GM19239 (cell line): ENCODE measurements at places on chromosomes 7 and 10.

DNA sequence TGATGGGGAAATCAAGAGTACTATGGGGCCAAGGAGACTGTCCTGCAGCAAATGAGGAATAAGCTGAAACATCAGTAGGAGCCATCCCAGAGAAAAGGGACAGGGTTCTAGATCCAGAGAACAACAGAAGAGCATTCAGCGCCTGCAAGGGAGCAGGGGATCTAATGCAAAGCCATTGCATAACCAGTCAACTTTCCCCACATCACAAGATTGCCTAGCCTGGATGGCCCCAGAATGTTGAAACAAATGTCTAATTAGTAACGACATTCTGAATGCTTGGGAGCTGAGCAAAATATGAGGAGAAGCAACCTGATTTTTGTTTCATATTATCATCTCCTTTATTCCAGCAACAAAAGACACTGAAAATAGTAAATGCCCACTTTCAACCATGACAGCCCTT lies 2.7 kb upstream of the MPP7 start:
- no peak for DNase-seq

DNA sequence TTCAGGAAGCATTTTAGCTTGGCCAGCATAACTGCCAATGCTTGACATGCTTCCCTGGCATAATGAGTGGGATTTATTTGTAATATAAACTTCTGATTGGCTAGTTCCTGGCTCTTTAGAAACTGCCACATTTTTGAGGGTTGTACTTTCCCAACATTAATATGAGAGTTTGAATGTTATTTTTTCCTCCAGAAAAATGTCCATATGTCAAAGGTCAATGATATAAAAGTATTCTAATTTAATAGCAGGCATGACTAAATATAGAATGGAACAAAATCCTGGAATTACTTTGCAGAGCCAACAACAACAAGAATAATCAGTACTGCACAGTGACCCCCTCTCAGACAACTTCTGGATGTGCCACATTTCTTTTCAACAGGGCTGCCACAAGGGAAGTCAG lies 352.6 kb downstream of the PRPF18 start:
- DNase-seq, result no peak

DNA sequence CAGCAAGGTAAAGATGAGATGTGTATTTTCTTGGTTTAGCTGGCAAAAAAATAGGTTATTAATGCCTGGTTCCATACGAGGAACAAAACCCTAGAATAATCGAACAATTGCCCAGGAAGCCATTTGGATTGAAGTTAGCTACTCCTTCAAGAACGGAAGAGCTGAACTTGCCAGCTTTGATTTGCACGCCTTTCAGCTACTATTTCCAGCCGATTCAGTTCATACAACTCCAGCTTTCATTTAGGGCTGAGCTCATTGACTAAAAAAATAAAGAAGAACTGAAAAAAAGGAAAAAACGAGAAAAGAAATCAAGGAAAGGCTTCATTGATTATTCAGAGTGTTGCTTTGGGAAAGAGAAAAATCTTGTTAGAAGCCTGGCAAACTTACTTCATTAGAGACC lies 60.4 kb downstream of the PTN start:
- no peak for DNase-seq

GRCh38 chr7:43164757-43165156 lies 52.3 kb downstream of the HECW1 start:
- DNase-seq, result peak; percentile 13

DNA sequence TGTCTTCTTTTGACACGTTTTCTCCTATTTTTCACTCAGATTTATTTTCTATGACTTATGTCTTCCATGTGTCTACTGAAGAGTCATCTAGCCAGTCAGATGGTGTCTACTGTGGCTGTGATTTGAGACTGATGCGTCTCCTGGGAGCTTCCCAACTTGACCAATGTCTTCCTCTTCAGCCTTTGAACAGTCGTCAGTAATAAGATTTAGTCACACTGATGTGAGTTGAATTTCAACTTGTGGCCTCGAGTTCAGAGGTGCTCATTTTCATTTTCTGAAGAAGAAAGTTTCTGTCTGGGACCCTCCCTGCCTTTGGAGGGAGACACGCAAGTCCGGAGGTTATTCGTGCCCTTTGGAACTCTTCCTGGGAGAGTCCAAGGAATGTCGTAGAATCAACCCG lies 221.9 kb upstream of the INHBA start:
- DNase-seq, result no peak

DNA sequence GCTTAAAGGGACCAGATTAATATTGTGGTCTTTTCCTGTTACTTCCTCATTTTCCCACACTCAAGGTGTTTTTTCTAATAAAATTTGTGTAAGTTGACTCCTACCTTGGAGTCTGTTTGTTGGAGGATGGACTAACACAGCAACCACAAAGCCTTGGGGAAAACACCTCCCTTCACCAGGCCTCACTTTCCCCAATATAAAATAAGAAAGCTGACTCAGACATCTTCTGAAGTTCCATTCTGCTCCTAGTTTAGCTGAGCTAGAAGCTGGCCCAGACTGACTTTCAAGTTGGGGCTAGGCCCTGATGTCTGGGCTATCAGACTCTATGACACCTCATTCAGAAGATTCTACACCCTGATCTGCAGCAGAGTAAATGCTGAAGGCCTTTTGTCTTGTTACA lies 73.0 kb upstream of the ADRB1 start:
- DNase-seq, result no peak

DNA sequence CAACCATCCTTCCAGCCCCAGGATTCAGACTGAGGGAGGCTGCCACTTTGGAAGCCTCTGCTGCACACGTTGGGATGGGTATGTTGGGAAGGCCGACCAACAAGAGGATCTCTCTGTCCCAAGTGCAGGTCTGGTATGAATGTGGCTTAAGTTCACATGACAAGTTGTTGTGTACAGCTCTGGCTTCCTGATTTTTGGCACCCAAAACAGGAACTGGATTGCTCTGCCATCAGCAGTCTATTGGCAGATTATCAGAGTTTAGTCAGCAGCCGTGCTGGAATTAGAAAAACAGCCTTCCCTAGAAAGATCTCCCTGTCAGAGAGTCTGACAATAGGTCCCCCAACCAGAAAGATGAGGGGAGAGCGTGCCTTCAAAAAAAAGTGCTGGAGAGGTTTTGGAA lies 66.9 kb downstream of the GOLGA7B start:
- no peak for DNase-seq

DNA sequence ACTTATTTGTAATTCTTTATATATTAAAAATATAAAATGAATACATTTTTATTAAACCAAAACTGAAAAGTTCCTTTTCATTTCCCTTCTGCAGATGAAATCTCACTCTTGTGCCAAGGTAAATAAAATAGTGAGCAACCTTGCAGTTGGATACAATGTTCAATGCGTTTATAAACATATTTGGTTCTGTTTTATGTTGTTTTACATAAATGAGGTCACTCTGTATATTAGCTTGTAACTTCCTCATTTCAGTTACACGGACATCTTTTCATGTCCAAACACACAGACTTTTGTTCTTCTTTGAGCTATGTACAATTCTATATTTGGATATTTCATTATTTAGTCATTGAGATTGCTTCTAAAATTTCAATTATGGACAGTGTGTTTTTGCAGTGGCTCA lies 107.7 kb downstream of the BBS9 start:
- no peak for DNase-seq

DNA sequence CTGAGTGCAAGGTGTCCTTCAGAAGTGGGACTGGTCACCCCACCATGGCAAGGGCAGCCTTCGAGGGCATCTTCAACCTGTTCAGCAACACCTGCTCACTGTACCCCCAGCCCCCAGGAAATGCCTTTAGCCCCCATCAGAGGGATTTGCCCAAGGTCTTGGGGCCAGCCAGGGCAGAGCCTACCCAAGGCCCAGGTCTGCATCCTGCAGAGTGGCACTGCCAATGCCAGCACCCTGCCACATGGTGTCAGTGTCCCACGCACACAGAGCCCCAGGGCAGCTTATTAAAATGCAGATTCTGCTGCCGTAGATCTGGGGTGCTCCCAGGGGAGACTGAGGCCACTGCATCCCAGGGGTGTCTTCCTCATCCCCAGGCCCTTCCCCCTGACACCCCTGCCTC lies 106.2 kb upstream of the KCTD7 start:
- no peak for DNase-seq

DNA sequence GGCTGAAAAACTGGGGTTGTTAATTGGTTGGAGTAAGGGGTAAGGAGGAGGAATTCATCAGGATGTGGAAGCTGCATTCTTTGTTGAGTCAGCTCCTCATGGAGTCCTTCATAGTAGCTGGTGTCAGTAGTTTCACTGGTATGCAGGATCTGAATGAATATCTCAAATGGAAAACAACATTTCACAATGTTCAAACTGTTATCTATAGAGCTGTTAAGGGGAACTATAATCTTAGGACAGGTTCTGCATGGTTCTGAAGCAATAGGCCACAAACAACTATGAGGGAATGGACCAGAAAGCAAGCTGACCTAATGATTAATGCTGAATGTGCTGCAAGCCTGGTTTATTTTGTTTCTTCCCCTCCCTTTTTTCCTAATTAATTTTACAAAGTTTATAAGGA lies 225.8 kb downstream of the IPMK start:
- no peak for DNase-seq

- DNase-seq, result no peak
Observed at GRCh38 chr10:119347181-119347974, 140.0 kb downstream of the GRK5 start.

DNA sequence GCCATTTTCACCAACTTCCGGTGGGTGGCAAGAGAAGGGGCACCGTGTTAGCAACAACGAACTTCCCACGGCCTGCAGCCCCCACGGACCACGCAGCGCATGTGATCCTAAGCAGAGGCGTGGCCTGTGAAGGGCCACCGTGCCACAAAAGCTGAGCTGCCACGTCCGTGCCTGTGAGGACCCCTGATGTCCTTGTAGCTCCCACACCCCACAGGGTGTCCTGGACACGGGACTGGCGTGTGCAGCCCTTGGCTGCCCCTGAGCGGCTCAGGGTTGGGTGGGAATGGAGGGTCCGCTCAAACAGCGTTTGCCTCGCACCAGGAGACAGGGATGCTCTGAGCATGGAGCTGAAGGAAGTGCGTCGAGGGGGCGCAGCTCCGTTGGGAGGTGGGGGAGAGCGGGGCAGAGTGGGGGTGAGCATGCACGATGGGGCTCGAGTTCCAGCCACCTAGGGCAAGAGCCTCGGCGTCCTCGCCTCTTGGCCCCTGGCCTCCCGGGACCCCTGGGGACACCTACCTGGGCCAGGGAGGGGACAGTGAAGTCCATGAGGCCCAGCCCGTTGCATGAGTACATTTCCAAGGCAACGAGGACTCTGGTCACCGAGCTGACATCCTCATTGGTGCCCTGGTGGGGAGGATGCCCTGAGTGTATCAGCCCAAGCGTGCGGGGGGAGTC lies 33.6 kb downstream of the CFAP46 start:
- no peak for DNase-seq

GRCh38 chr10:92688573-92688926 lies 1.2 kb upstream of the HHEX start:
- no peak for DNase-seq
